ENCODE measurements at places on chromosomes 7 and 10.

DNA sequence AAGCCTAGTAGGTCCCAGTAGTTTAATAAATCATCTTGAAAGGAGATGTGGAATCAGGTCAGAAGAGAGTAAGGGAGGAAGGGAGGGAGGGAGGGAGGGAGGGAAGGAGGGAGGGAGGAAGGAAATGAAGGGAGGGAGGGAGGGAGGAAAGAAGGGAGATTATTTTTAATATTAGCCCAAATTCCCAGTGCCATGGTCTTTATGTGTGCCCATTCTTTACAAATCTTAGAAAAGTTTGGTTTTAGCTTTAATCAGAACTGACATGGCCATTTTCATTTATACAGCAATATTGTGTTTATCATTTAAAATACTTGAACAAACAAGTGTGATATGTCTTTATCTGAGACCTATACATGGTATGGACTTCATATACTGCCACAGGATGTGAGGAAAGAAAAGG is 86.8 kb downstream of the GAD2 start:
- DNase-seq: no peak

GRCh38 chr7:44081266-44081748 is 1.0 kb downstream of the POLM start:
- DNase-seq: no peak

GRCh38 chr7:155153676-155154075 is 83.6 kb downstream of the HTR5A start:
- DNase-seq: no peak

GRCh38 chr10:7130191-7130911 is 280.5 kb downstream of the SFMBT2 start:
- DNase-seq: no peak

GRCh38 chr7:36153571-36154097 is 580 bp downstream of the EEPD1 start:
- DNase-seq: peak; percentile 65

DNA sequence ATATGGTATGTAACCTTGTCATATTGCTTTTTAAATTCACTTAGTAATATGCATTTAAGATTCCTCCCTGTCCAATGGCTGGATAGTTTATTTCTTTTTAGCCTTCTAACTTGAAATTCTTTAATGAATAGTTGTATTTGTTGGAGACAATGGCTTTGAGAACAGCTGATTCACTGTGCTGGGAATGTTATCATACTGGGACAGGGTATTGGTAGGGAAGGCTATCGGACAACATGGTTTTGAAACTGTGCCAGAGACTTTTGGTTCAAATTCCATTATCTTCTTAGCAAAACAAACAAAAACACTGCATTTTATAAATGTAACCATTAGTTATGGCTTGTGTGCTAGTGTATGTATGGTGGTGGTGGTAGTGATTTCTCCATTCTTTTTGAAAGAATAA is 517.1 kb upstream of the ANKRD30A start:
- no peak for DNase-seq

- no peak for DNase-seq
These were observed 95.7 kb downstream of the CNOT4 start for GRCh38 chr7:135414208-135414607.

GRCh38 chr7:16688249-16688648 is 42.3 kb downstream of the BZW2 start:
- DNase-seq: no peak

DNA sequence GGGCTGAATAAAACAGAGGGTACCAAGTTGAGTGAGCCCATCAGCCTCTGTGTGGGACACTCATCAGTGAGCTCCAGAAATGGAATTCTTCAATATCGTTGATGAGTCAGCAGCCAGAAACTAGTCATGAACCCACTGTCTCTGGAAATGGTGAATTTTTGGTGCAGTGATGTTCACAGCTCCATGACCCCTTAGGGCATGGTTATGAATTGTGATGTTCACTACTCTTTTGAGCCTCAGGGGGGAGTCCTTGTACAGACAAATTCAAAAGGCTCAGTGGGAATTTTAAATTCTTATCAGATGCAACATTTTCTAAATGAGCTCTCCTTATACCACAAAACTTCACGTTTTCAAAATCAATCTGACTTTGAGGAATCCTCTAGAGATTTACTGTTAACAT is 335.7 kb downstream of the PHTF2 start:
- no peak for DNase-seq

DNA sequence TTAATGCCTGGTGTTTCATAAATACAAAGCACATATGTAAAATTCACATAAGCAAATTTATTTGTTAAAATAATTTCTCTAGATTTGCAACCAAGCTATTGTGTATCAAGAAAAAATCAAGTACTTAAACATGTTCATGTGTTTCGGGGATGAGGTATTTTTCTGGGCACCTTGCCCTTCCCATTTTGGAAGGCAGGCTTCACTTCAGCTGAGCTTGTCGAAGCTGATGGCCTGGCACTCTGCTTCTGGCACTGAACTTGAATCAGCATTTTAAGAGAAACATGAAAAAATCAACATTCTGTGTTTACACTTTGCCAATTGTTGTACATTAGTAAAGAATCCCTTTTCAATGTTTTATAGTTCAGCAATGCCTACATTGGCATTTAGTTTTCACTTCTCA is 179.1 kb upstream of the STEAP4 start:
- DNase-seq: no peak

- no peak for DNase-seq
These were observed 48.4 kb downstream of the SFMBT2 start for GRCh38 chr10:7362471-7362870.

GRCh38 chr7:2601065-2601464 is 30.7 kb upstream of the TTYH3 start:
- no peak for DNase-seq

GRCh38 chr7:112160130-112160770 is 45.9 kb downstream of the DOCK4 start:
- DNase-seq: no peak

DNA sequence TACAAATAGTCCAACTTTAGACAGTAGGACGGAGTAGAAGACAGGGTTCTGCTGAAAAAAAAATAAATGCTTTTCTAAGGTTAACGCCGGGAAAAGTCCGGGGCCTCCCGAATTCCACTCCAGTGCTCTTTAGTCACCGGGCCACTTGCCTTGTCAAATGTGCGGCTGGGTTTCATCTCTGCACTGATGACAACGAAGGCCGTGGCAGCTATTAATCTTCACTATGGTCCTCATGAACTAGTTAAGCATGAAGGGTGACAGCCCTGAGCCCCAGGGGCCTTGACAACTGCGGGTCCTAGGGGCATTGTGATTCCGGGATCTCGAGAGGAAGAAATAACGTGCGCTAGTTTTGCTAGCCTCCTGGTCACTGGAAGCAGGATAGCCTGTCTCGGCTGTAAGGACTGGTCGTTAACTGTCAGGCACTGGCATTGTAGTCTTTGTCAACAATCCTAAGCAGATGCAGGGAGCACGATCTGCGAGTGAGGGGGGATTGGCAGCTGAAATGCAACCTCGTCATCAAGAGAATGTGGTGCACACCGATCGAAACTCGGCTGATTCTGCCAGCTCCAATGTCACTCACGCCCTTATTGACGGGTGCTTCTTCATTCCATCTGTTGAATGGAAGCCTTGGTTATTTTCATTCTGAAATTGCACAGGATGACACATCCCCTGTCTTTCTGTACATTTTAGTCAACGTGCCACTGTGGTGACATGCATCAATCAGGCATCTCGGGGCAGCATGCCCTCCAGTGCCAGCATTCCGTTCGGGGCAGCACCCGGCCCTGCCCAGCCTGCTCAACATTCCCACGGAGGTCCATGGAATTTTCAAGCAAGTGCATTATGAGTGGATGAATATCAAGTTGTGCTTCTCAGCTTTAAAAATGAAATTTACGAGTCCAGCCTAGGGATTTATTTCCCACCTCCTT is 51.6 kb upstream of the MGMT start:
- no peak for DNase-seq

GRCh38 chr10:7525314-7526016 is 114.6 kb upstream of the SFMBT2 start:
- DNase-seq: no peak

- DNase-seq: no peak
These were observed 41.5 kb downstream of the GATA3 start for GRCh38 chr10:8095959-8096358.

DNA sequence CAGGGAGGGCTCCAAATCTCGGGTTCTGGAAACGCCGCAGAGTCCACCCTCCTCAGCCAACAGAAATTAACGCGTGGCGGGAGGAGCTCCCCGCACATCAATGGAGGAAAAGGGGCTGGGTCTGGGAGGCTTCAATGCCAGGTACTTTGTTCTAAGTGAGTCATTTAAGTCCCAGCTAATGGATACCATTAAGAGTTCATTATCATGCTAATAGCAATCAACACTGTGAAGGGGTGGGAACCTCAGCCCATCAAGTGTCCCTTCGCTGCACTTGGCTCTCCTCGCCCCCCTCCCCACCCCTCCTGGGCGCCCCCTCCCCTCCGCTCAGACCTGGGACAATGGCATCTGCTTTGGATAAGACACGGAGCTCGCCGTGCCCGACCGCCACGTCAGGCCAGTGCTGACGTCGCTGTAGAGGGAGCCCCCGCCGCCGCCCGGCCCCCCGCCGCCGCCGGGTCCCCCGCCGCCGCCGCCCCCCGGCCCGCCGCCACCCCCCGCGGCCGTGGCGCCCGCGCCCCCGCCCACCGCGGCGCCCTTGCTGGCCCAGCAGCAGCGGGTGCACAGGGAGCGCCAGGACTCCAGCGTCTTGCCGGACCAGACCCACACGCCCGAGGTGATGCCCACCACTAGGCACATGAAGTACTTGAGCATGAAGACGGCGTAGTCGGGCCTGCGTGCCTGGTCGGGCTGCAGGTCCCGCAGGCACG is 2.9 kb downstream of the FZD8 start:
- DNase-seq: no peak

DNA sequence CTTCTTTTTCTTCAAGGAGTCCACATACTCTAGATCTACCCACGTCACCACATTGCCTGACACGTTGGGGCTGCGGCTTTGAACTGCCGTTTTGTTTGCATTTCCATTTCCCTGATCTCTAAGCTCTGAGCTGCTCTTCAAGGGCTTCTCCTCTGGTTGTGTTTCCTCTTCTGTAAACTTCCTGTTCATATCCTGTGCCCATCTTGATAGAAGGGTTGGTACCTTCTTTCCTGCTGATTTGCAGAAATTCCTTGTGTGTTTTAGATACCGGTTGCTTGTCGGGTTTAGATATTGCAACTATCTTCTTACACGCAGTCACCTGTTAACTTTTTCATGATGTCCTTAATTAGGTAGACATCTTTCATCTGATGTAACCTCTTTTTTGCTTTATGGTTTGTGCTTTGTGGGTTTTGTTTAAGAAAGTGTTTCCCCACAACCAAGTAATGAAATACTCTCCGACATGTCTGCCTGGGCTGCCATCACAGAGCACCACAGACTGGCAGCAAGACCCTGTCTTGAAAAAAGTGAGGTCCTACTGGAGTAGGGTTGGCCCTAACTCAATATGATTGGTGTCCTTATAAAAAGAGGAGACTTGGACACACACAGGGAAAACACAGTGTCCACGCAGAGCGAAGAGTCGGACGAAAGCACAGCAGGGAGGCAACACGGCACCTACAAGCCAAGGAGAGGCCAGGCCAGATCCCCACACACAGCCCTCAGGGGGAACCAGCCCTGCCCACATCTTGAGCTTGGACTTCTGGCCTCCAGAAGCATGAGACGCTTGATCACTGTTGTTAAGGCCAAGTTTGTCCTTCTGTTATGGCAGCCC is 99.1 kb upstream of the PDGFA start:
- DNase-seq: no peak

- DNase-seq: peak; percentile 71
These were observed 4.5 kb downstream of the SAP25 start for GRCh38 chr7:100568896-100569844.

DNA sequence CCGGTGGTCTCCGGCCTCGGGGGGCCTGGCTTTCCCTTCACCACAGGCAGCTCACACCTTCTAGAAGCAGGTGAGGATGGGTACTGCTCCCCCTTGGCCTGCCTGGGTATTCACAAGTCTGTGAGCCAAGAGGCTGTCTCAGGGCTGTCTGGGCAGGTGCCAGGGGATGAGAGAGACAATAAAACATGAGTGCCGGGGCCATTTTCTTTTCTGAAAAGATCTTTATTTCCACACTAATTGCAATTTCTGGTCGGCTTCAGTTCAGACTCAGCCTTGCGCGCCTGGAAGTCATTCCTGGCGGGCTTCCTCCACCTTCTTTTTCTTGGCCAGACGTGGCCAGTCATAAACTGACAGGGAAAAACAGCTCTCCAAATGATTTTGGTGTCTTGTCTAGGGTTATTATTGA is 171.2 kb downstream of the ARHGAP12 start:
- no peak for DNase-seq

DNA sequence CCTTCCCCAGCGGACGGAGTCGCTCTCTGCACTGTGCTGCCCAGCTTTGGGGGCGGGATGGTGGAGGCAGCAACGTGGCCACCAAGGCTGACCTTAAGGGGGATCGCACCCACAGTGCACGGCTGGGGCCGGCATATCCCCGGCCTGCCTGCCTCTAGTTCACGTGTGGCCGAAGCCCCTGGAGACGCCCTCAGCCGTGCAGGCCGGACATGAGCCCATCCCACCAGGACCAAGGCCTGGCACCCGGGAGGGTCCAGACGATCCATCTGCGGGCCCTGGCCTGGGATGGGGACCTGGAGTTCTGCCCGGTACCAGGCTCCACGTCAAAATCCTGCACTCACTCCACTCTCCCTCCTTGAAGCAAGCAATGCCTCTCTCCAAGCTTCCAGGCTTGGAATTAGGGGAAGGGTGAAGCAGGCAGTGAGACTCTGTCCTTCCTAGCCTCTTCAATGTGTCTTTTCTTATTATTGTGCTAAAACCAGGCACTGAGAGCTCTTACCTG is 520.8 kb downstream of the REEP3 start:
- DNase-seq: no peak

GRCh38 chr7:55177589-55178261 is 158.9 kb downstream of the EGFR start:
- DNase-seq: peak; percentile 62

- no peak for DNase-seq
These were observed 126.0 kb downstream of the SGMS1 start for GRCh38 chr10:50497758-50498157.
